Stimulated activated CD8-positive, alpha-beta memory T cell treated with anti-CD3 and anti-CD28 coated beads, Interleukin-4, amount 100 ng/mL, for 48 hours (primary cell): ENCODE measurements at places on chromosomes 5 and 9.

- DNase-seq, result no peak
These were observed at the start of gene ZNF608 for GRCh38 chr5:124745928-124746915. Gene ZNF608 (minus strand): TSS chr5:124746639. CDS start chr5:124744989, 1,650 bp downstream.

DNA sequence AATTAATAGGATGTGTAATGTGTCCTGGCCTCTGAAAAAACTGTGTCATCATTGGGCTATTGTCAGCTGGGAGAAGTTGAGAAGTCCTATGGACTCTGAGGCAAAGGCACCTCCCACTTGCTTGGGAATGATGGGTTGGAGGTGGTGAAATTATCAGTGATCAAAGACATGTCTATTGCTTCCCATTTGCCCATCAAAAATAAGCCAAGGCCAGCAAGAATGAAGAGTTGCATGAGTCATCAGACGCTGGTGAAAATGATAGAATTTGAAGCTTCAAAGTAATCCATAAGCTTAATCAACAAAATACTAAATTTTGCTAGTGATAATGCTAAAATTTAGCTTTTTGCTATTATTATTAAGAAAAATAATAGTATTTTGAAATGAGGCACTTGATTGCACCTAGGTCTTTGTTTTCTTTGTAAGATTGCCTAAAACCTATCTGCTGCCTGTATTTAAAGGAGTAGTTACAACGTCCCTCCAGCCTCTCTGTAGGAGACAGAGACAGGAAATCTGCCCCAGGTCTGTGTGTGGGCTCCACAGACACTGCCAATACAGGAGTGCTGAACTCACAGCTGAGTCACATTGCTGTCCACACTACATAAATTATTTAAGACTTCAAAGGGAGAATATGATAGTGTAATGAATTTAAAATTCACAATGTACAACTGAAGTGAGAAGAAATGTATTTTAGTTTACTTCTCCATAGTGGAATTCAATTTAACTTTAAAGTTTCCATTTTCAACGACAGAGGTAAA lies 48.4 kb upstream of the APC start:
- DNase-seq, result no peak

GRCh38 chr5:36658038-36658756 lies 51.8 kb downstream of the SLC1A3 start:
- no peak for DNase-seq

GRCh38 chr5:45643056-45643455 lies 53.1 kb downstream of the HCN1 start:
- no peak for DNase-seq

DNA sequence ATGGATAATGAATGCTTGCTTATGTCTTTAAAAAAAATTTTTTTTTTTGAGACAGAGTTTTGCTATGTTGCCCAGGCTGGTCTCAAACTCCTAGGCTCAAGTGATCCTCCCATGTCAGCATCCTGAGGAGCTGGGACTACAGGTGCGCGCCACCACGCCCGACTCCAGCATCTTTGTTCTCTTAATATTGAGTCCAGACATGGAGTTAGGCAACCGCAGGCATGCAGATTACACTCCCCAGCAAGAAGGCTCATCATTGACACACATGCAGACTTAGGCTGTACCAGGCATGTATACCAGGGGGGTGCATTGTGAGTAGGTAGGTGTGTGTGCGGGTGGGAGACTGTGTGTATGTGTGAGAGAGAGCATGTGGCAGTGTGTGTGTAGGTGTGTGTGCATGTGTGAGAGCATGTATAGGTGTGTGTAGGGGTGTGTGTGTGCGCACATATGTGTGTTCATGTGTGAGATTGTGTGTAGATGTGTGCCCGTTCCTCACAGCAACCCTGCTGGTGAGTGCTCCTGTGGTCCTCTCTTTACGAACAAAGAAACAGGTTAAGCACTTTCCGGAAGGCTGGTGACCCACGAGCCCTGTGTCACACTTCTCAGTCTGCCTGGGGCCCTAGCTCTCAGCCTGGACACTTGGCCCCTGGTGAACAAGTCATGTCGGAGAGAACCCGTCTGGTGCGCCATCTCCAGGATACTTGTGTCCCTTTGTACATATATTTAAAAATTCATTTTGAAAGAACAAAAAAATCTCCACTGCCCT lies 6.2 kb downstream of the OBP2B start:
- peak; percentile 12 for DNase-seq

GRCh38 chr5:109239456-109239855 lies 170.3 kb downstream of the PJA2 start:
- DNase-seq, result no peak

DNA sequence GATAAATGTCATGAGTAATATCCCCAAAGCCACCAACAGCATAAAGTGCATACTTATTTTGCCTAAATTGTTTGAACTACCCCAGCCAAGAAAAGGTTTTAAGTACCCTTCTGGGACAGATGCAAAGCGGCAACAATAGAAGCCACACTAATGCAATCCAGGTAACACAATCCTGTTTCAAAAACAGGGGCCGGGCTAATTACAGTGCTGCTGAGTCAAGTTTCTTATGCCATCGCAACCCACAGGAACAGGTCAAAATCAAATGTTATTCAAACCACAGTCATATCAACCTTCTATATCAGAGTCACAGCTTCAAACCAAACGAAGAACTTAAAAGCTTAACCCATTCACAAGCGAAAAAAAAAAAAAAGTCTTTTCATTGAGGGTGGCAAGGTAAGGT lies 28.3 kb downstream of the EBF1 start:
- no peak for DNase-seq

- no peak for DNase-seq
These were observed 94.5 kb downstream of the PDE4D start for GRCh38 chr5:59798862-59799667.

DNA sequence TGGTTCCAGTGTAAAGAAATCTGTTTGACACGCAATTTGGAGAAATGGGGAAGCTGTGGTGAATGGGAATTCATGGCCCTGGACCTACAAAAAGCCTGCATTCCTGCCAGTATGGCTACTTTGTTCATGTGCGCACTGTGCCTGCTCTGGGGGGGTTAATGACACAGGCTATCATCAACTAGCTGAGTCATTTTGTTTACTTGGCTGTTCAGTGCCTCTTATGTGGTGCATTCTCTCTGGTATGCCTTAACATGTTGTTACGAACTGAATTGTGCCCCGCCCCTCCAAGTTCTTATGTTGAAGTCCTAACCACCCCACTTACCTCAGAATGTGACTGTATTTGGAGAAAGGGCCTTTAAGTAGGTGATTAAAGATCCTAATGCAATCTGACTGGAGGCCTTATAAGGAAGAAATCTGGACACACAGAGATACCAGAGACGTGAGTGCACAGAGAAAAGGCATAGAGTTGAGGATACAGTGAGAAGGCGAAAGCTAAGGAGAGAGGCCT lies 20.4 kb upstream of the UBAP1 start:
- no peak for DNase-seq

DNA sequence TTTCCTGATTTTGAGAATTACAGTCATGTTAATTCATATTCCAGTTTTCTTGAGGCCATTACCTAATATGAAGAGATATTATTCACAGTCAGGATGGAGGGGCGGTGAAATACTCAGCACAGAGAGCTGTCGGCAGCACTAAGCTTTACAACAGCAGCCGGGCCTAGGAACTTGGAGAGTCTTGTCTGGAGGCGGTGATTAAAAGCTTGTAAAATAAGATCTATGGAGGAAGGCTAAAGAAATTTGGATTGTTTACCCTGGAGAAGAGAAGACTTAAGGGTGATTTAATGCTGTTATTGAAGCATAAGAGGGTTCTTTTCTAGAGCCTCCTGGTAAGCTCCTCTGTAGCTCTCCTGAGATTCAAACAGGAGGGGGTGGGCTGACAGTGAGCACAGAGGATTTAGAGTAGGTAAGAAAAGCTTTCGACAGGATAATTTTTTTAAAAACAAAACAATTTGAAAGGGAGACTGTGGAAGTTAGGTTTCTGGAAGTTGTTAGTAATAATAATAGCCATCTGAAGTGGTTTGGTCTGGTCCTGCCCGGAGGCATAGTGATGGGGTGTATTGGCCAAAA lies 406.3 kb upstream of the ADAMTSL1 start:
- no peak for DNase-seq
